ENCODE measurements at places on chromosomes 13 and 19.

DNA sequence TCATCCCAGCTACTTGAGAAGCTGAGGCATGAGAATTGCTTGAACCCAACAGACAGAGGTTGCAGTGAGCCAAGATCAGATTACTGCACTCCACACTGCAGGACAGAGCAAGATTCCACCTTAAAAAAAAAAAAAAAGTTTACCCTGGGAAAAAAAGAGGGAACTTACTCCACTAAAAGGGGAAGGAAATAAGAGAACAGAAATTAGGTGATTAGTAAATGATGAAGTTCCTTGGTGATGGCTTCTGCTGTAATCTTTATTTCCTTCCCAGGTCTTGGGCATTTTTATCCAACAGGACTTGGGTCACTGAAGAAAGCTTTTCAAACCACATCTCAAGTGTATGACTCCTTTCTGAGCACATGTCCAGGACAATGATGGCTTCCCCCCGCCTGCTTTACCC is 9.3 kb downstream of the ZNF780A start:
- no peak for DNase-seq

- no peak for DNase-seq
Observed at GRCh38 chr19:17420475-17420924, 653 bp downstream of the MVB12A start.

DNA sequence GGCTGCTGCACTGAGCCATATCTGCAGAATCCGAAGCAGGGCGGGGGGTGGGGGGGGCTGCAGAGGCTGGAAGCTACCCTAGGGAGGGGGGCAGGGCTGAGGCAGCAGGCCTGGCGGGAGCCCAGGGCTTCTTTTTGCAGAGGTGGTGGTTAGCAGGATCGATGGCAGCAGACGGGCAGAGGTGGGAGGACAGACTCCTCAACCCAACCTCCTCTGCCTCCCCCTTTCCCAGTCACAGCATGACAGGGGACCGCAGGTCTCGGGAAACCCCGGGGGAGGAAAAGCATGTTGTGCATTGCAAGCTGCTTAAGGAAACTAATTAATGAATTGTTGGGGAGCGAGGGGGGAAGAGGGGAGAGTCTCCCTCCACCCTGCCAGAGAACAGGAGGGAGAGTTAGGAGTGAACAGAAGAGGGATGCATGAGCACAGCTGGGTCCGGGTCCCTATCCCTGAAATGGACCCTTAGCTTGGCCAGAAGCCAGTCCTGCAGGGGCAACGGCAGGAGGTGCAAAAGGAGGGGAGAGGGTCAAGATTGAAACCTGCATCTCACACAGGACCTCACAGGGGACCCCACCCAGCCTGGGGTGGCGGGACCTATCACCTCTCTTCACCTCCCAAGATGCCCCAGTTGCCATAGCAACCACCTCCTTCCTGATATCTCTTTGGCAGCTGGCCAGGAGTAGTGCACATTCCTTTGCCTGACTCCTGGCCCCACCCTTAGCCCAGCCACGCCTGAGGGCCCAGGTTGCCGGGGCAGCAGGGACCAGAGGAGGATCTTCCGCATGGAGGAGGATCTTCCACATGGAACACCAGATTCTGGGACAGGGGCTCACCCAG is 1.8 kb downstream of the FXYD7 start:
- DNase-seq = no peak

- no peak for DNase-seq
Observed at GRCh38 chr19:17025991-17026658, 485 bp downstream of the CPAMD8 start.

DNA sequence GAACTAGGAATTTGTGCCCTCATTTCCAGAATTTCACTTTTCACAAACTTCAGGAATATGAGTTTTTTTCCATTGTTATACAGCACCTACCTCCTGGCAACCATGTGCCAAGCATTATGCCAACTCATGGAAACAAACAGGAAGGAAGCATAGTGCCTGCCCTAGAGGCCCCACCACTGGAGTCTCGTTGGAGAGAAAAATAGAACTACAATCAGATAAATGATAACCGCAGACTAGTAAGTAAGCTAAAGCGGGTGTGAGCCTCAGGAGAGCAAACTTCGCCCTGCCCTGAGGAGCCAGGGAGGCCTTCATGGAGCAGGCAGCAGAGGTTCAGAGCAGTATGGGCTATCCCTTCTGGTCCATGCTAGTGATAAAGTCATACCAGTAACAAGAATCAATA is 75.9 kb downstream of the FRY start:
- DNase-seq = no peak

DNA sequence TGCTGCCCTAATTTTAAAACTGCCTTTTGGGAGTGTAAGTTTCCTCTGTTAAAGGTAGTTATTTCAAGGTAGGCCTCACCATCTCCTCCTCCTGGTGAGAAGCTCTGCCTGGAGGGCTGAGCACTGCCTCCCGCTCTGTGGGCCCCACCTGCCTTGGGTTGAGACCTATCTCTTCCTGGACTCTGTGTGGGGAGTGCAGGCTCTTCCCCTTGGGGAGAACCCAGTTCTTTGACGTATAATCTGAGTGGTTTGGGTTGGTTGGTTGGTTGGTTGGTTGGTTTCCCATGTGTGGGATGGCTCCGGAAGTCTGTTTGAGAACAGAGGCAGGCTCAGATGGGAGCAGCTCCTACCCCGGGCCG is 39.1 kb downstream of the ACTN4 start:
- no peak for DNase-seq

GRCh38 chr19:16134510-16134909 is 9.0 kb upstream of the HSH2D start:
- DNase-seq = no peak

DNA sequence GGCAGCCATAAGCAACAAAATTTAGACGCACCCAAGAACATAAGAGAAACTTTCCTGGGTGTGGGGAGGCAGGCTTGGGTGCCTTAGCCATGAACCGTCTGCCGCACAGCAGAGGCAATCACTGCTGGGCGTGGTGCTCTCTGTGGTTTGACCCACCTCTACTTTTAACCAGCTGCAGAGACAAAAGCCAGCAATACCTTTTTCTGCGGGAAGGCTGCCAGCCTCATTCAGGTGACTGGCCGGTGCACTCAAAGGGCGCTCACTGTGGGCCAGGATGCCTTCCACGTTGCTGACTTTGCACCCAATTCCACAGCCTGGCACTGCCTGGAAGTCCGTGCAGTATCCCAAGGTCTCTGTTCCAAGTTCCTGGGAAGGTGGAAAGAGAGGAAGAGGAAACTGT is 69.1 kb downstream of the ATP7B start:
- DNase-seq = no peak

DNA sequence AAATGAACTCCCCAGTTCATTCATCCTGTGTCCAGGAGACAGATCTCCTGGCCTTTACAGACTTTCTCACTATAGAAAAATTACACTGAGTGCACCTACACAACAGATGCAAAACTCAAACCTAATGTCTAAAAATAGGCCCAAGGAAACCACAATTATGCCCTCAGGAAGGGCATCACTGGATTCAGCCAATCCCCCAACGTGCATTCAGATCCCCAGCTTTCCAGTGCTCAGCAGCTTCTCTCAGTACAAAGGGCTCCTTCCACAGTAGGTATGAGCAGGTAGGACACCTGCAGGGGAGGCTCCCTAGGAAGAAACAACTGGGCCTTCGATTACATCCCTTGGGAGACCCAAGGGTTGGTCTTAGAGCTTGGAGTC is 2.1 kb downstream of the ZNF709 start:
- no peak for DNase-seq

GRCh38 chr13:33524086-33524485 is 238.5 kb upstream of the STARD13 start:
- peak; percentile 90 for DNase-seq

DNA sequence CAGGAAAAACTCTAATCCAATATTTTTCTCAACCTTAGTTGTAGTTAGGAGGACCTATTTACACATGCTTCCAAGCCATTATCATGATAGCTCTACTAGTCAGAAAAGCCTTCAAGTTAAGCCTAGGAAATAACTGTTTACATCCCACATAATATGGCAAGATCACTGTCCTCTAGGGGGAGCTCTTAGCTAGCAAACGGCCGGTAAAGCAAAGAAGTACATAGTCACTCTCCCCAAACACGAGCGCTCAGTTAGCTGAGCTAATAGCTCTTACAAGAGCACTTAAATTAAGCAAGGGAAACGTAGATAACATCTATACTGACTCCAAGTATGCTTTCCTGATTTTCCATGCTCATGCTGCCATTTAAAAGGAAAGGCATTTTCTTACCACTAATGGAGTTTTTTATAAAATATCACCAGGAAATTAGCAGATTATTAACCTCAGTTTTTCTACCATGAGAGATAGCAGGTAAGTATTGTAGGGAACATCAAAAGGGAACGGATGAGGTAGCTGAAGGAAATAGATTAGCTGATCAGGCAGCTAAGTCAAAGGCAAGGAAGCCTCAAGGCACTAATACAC is 100.6 kb upstream of the PABPC3 start:
- DNase-seq = peak; percentile 86

DNA sequence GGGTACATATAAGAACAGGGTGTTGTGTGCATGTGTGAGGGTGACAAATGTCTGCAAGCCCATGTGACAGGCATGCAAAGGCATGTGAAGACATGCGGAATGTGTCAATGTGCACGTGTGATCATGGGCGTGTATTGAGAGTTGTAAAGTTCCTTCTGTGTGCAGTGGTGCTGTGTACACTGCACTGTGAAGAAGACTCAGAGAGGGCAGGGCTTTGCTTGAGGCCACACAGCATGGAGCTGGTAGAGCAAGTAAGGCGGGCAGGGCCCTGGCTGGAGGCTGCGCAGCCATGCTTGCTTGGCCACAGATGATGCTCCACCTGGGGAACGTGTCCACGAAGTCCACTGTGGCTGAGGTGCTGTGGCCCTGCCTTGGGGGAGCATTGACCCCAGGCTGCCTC is 66.8 kb downstream of the PTPRS start:
- DNase-seq = no peak

DNA sequence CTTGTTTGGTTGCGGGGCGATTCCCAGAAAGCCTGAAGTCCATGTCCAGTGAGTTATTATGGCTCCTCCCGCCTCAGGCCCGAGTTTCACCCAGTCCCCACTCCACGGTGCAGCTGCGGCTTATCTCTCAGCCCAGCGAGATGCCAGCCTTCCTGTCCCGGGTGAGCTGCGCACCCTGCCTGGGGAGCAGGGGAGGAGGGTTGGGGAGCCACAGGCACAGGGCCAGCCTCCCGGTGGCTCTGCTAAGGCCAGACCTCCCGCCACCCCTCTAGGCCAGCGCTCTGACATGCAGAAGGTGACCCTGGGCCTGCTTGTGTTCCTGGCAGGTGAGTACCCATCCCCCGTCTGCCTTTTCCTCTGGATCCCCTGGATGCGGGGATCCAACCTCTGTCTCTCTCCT is 3.5 kb downstream of the FXYD3 start:
- DNase-seq = no peak

GRCh38 chr19:1354970-1355567 is 28.6 kb upstream of the NDUFS7 start:
- no peak for DNase-seq

- no peak for DNase-seq
Observed at GRCh38 chr19:609004-609346, 19.3 kb downstream of the HCN2 start.

GRCh38 chr13:37945651-37946575 is 76.3 kb upstream of the TRPC4 start:
- DNase-seq = no peak

GRCh38 chr13:31964168-31964567 is 67.4 kb upstream of the FRY start:
- DNase-seq = no peak

DNA sequence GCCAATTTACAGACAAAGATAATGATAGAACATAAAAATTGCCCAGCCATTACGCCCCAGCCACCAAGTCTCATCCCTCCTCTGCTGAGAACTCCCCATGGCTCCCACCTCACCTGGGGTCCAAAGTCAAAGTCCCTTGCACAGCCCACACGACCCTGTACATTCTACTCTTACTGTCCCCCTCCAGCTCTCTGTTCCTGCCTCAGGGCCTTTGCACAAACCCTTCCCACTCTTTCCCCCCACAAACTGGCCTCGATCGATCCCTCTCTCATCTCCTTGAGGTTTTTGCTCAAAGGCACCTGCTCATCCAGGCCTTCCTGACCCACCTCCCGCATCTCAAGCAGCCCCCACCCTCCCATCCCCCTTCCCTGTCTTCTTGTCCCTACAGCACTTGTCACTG is 1.3 kb downstream of the DOCK6 start:
- DNase-seq = no peak

DNA sequence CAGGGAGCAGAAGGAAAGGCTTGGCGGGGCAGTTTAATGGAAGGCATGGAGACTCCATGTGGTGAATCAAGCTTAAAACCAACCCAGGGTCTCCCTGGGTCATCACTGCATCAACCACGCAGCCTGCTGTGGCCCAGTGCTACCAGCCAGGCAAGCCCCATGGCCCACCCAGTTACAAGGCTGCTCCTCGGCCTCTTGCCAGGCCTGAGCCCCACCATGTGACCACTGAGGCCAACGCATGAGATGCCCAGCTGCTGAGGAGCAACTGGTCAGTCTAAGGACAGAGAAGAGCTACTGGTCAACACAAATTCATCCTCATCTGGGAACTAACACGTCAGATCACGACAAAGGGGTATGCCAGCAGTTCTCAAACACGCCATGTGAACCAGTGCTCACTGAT is 15.4 kb upstream of the KPTN start:
- DNase-seq = no peak

DNA sequence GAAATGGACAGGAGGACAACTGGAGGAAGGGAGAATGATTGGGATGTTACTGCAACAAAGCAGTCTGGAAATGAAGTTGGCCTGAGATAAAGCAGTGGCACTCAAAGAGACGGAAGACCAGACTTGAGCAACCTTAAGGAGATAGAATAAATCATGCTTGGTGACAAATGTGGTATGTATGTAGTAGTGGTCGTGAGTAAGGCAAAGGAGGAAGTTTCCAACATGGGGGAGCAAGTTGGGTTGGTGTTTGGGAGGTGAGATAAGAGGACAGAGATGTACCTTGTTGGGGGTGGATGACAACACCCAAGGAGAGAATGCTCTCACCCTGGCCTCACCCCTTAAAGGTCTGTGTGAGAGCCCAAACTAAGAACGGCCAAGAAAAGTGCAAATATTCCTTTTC is 420.5 kb downstream of the DIAPH3 start:
- no peak for DNase-seq

- DNase-seq = no peak
Observed at GRCh38 chr19:8663920-8664670, 33.7 kb downstream of the NFILZ start.

DNA sequence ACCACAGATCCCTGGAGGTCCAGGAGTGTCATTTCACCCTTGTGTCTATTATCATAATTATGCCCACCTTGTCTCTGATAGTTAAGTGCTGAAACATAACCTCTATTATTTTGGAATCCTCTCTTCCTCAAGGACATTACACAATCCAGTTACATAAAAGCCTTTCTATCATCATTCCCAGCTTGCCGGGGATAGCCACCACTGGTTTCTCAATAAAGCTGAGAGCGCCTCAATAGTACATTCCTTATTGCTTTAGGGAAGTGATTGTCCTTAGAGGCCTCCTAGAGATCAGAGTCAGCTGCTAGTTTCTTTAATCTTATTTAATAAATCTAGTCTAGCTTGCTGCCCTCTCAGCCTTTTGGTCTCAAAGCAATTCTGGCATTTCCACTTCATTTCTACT is 490.0 kb upstream of the ATXN8OS start:
- no peak for DNase-seq
